Osteoblast (primary cell): ENCODE measurements at places on chromosomes 3 and 15. TPM values are rescaled to one million over a fixed set of nuclear protein-coding genes. Genes with fewer than 3 reads are reported as not detected.

- no peak for DNase-seq
Observed at GRCh38 chr3:148146947-148147826, 550.5 kb upstream of the AGTR1 start.

DNA sequence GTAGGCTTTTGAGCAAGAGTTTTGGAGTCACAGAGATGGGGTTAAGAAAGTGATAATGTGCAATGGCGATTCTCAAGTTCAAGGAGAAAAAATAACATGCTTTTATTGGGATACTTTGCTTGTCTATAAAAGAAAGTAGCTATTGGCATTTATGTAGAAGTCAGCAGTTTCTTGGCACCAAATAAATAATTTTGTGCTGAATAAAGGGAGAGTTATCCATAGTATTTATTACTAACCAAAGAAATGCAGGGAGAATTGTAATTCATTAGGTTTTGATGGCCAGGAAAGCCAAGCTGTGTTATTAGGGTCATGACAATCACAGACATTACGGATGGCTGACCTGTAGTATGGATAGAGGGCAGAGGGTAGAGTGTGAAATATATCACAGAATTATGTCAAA, 33.1 kb downstream of the BTD start:
- peak; percentile 23 for DNase-seq

DNA sequence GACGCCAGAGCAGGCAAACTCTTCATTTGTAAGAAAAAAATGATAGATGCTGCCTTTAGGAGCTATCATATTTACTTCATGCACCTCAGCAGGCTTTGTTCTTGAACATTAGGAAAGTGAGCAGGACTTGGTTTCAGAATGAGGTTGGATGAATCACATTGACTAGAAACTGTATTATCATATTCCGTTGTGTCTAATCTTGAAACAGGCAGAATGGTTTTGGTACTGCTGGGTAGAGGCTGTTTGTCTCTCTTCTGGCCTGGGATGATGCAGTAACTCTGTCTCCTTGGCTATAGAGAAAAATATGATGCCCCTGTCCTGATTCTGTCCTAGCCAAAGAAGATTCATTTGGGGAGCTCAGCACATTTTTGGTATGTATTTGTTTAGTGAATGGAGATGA, 344.2 kb upstream of the GRM7 start:
- peak; percentile 35 for DNase-seq

DNA sequence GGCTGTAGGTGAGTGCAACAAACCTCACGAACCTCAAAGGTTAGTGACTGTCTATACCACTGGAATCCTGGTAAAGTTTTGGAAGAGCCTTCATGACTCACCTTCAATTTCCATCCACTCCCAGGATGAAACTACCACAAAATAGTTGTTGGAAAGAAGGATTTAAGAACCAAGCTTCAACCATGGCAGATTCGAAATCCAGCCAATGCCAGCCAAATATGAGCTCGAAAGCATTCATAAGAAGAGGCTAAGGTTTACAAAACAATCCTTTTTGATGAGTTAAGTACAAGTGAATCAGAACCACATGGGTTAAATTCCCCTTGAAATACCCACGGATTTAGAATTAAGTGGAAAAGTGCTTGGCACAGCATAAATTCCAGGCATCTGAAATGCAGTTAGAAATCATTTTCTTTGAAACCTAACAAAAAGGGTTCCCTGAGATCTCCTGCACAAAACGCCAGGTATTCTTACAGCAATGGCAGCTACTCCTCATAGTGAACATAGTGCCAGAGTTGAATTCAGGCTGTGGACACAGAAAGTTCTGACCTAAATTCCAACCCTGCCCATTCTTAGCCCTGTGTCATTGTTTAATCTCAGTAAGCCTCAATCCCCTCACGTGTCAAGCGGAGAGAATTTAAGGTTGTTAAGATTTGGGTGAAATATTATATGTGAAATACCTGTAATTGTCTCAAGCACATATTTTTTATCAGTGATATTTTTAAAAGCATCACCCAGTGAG, 89.2 kb downstream of the FBN1 start:
- DNase-seq: no peak

DNA sequence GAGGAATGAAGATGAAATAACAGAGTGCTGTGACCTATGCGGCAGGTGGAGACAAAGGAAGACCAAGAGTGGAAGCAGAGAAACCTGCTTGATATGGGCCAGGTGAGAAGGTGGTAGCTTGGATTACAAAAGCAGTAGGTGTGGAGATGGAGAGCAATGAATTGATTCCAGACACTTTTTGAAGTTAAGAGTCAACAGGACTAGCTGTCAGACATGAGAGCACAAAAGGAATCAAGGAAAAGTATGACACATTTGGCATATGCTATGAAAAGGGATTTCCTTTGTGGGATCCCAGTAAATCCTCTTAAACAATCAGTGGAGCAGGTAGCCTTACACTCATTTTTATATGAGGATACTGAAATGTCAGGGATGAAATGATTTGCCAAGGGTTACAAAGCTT, 160.5 kb downstream of the GREM1 start:
- no peak for DNase-seq

DNA sequence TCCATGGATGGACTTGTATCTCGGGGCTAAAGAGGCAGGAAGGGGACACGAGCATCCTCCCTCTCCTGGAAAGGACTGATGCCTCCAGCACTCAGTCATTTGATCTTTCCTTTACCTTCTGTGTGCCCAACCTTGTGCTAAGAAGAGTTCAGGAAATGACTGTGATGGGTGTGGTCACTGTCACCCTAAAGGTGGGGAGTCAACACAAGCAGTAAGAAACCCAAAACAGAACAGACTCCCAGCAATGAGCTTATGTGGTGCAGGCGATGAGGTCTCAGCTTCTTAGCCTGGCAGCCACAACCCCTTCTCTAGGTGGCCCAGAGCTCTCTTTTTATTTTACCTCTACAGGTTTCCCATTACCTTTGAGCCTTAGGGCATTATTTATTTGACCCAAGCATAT, 3.8 kb downstream of the MPI start:
- DNase-seq: no peak

DNA sequence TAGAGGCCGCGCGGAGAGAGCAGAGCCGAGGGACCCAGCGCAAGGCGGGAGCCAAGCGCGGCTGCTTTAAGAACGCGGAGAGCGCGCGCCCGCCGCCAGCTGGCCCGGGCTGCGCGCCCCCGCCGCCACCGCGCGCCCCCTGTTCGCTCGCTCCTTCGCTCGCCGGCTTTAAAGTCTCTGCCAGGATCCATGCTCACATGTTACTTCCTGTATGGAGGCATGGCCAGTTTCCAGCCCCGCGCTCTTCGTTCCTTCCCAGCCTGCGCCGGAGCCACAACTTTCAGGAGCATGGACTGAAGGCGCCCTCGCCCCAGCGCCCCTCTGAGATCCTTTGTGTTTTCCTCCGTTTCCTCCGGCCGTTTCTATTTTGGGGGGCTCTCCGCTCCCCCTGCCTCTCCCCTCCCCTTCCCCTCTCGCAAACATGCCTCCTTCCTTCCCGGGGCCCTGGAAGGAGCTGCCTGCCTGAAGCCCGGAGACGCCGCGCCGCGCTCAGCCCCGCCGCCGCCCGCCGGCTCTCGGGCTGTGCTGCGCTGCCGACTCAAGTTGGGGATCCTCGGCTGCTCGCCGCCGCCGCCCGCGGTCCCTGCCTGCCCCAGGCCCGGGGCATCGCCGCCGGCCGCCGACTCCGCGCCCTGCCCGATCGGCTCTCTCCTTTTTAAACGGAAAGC, at the start of gene PTPRG:
TSS of gene PTPRG (plus strand) at position 198 of the 668 bp plus-strand sequence. CDS start 717 bp downstream, outside the sequence.
- DNase-seq: peak; percentile 98

DNA sequence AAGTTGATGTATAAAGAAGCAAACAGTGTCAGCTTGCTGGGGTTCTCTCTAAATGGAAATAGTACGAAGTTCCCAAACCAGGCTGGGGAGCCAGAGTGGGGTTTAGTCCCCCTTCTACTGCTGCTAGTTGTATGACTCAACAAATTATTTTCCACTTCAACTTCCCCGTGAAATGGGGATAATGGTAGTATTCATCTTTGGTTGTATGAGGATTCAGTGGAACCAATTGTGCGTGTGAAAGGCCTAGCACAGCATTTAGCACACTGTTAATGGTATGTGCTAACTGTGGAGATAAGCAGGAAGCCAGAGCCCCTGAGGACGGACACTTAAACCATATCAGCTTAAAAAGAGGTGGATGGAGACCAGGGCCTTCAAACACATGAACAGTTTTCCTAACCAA, 4.2 kb downstream of the SORD start:
- no peak for DNase-seq

GRCh38 chr3:64685800-64686445, 1.9 kb downstream of the ADAMTS9 start:
- DNase-seq: peak; percentile 95

- DNase-seq: no peak
Observed at GRCh38 chr3:21013566-21013965, 737.4 kb downstream of the ZNF385D start.

DNA sequence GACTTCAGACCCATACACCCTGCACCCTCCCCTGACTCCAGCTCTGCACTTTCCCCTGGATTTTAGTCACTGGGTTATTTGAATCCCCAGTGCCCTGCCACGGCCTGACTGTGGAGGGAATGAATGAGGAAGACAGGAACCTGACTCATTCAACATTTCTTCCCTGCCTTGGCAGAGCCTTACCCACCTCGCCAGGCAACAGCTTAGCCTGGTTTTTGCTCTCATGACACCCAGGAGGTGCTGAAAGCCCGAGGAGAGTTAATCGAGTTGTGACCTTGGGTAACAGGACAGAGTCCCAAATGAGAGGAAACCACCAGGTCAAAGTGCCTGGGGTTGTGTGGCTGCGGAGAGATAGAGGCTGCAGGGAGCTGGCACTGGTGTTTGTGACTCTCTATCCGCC, 128.3 kb downstream of the SMAD6 start:
- DNase-seq: peak; percentile 96

DNA sequence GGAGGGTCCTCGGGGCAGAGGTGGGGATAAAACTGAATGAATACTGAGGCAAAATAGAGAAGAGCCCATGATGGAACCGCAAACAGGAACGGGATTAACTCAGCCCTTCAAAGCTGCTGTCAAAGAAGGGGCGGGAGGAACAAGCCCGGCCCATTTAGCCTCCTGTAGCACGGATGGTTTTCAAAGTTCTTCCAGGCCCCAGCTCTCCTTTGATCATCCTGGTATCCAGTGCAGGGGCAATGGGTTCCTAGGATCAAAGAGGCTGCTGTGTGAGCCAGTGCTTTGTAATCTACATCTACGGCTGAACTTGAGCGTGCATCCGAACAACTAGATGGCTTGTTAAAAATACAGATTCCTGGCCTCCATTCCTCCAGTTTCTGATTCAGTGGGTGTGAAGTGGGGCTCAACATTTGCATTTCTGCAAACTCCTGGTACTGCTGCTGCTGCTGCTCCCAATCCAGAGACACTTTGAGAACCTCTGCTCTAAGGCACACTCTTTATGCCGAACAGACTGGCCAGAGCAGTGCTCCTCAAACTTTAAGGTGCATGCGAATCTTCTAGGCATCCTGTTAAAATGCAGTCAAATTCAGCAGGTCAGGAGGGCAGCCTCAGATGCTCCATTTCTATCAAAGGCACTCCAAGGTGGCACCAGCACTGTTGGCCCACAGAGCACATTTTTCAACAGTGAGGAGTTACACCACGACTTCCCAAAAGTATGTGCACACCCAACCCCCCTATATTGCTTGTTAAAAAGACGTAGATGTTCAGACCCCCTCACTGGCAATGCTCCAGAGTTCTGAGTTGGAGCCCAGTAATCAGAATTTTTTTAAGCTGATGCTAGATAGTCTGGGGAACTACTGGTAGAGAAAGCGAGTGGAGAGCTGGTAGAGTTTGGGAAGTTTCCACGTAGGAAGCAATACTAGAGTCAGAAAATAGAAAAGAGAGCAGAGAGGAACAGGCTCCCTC, 5.6 kb downstream of the GALNT15 start:
- DNase-seq: peak; percentile 69

CDHR4 gene
- under 0.01 TPM in 1 of 2 replicates, not detected in the other for total RNA-seq

OR5K2 gene
- not detected in 2 replicates for total RNA-seq

MESP1 gene
- under 0.01 TPM in 2 replicates for total RNA-seq

C3orf20 gene
- total RNA-seq: under 0.01 and 0.29 TPM in 2 replicates
